ENCODE measurements at places on chromosomes 3 and 15.

DNA sequence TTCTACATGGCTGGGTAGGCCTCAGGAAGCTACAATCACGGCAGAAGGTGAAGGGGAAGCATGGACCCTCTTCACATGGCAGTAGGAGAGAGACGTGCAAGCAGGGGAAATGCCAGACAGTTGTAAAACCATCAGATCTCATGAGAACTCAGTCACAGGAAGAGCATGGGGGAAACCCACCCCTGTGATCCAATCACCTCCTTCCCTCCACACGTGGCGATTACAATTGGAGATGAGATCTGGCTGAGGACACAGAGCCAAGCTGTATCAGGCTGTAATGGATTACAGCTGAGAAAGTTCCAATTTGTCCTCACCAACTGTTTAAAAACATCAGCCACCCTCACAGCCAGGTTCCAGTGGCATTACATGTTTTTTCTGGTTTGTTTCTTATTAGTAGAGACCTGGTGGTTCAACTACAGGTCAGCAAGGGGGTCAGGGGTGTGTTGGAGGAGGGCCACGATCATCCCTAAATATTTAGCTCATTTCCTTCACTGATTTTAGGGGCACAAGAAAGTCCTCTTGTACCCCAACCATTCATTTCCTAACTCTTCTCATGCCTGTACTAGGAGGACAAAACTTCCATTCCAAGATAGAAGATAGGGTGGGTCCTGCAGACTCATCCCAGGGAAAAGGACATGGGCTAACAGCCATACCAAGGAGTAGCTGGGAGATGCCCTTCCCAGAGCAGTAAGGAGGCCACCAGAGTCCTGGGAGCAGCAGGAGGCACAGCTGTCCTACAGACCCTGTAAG, 54.4 kb downstream of the ANXA2 start:
- no peak for DNase-seq

DNA sequence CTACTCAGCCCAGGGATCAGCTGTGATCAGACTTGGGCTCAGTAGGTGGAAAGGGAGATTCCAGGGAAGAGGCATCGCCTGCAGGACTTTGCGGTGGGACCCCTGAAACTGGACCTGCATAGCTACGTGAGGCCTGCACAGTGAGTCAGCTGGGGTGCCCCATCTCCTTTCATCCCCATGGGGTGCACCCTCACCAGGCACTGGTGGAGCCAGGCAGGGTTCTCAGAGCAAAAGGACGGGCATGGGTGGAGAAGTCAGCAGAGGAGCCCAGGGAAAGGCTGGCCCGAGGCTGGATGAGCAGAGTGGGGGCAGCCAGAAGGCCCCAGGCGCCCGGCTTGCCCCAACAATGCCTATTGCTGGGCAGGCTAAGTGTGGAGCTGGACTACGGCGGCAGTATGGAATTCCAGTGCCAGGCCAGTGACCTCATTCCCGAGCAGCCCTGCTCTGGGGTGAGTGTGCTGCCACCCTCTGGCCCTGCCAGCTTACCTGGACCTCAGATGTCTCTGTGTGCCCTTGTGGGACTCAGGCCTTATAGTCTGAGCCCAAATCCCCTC, 19.7 kb downstream of the ACAA1 start:
- no peak for DNase-seq

DNA sequence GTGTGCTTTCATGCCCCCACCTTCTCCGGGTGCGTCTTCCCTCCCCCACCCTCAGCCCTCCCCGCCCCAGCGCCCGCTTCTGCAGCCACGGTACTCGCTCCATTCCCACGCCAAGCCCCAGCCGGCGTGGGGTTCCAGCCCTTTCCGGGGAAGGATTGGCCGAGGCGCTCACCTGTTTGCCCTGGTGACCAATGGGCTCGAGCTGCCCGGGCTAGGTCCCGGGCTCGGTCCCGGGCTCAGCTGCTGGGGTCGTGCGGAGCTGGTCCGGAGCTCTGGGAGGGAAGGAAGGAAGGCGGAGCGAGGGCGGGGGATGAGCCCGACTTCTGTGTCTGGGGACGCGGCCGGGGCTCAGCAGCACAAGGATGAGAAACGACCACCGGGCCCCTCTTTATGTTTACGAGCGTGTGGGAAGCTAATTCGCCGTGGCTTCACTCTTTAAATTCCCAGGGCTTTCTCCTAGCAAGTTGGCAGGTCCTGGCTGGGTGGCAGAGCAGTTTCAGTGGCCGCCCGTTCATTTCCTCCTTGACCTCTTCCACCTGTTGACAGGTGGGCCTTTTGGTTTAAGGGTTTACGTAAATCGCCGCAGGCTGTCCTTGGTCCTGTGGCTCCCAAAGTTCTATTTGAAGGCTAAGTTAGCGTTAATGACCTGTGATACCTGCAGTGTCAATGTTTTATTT, at the start of gene IGSF10:
Gene IGSF10 (minus strand): TSS at position 288 of the 677 bp plus-strand sequence. CDS start 2,352 bp downstream, outside the sequence.
- no peak for DNase-seq

DNA sequence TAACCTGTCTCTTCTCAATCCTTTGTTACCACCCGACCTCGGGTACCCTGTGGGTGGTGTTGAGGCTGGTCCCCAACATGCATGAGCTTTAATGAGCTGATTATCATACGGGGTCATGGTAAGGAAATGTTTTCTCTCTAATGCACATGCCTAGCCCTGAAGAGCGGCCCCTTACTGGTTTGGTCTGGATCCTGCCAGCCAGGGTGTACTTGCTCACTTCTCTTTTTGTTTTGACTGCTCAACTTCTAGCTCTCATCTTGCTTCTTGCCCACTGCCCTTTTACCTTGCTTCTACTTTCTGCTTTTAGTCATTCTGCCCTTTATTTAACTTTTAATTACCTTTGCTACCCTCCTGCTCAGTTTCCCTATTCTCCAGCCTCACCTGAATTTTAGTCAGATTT, 44.3 kb upstream of the ACAD9 start:
- DNase-seq, result no peak

DNA sequence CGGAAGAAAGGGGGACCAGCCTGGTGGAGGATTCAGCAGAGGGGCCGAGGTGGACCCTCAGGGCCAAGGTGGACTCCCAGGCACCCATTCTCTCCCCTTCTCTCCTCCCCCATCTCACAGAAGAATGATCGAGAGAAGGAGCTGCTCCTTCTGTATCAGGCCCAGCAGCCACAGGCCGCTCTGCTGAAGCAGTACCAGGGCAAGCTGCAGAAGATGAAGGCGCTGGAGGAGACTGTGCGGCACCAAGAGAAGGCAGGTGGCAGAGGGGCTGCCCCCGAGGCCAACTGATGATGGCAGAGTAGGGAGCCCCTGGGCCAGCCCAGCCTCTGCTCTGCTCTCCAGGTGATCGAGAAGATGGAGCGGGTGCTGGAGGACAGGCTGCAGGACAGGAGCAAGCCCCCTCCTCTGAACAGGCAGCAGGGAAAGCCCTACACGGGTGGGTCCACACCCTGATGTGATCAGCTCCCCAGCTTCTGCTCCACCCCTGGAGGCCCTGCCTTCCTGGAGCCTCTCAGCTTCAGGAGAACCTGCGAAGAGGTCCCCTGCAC, 36.5 kb downstream of the CYP11A1 start:
- DNase-seq, result no peak

DNA sequence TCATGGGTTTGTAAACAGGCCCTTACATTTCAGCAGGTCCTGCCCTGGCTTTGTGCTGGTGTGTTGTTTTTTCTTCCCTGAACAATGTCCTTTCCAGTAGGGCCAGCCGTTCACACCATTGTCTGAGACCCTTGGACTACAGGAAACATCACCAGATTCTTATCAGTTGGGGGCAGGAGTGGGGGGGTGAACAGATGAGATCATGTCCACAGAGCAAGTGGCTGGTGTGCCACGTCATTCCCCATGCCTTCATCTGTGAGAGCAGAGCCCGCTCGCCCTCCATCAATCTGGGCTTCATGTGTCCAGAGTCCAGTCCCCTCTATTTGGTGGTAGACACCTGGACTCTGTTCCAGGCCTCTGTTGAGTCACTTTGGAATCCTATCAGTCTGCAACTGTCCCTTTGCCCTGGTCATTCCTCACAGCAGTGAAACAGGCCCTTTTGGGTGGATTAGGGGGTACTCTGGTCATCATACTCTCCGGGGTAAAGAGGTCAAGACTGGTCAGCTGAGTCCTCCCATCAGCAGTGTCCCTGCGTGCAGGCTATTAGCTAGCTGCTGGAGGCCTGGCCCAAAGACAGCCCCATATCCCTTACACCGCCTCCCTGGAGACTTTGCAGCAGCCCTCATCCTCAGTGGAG, 15.0 kb downstream of the SEMA3G start:
- no peak for DNase-seq

GRCh38 chr15:52440414-52440813, 88.3 kb downstream of the MYO5A start:
- peak; percentile 4 for DNase-seq

DNA sequence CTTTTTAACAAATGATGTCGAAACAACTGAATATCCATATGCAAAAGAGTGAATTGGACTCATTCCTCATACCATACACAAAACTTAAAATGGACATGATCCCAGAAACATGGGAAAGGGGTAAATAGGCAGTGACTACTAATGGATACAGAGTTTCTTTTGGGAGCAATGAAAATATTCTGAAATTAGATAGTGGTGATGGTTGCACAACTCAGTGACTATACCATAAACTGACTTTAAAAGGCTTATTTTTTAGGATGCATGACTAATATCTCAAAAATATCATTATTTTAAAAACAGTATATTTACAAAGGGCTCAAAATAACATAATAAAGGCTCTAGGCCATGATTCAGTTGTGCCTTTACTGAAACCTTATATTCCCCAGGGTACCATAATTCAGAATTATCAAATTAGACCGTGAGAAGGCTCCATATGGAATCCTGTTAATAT, 16.3 kb upstream of the ATP13A3 start:
- DNase-seq, result no peak

- DNase-seq, result peak; percentile 17
Measured at GRCh38 chr15:77107531-77108355, 36.8 kb upstream of the TSPAN3 start.

DNA sequence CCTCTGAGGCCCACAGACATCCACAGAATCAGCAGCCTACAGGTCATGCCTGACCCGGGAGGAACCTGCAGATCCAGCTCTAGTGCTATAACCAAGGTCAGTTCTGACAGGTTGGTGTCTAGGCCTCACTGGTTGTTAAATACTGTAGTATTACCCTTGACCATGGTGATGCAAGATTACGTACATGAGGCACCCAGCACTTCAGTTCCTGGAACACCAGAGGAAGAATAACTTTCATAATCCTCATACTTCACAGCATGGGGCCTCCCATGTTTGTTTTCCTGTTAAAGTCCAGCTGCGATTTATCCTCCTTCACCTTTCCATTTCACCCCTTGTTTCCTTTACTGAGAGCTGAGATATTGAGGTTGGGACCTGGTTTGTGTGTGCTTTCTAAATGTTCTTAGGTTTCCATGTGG, 34.4 kb upstream of the GLCE start:
- DNase-seq, result no peak

DNA sequence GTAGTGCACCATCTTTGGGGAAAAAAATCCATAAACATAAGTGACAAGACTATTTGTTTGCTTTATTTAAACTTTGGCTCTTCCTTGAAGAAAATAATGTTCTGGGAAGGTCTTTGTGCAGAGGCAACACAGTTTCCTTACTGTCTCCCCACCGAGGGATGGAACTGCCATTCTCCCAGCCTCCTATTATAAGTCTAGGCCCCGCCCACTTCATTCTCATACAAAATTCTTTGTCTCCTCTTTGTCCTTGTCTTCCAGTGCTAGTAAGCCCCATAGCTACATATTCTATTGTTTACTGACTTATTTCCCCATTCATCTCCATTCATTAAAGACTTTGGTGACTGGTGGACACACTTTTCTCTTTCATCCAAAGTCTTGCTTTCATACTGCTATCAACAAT, 316.5 kb upstream of the ROBO2 start:
- DNase-seq, result no peak

- no peak for DNase-seq
Measured at GRCh38 chr15:91967935-91968606, 114.6 kb downstream of the SLCO3A1 start.

DNA sequence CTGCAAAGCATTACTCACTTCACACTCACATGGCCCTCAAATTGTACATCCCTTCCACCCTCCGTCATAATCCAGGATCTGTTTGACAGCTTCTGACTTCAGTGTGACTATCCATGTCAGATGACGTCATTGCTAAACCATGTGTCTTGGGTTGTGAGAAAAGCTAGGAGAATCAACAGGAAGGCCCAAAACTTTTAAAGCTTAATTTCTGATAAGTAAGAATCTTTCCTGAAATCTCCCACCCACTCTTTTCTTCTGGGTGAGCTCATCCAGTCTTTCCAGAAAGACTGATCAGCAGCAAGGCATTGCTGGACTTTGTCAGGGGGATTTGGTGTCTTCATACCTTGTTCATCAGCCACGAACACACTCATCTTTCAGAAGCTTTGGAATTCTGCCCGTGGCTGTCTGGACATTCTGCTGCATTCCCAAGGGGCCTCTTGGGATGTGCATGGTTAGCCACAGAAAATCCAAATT, 11.5 kb upstream of the LMCD1 start:
- no peak for DNase-seq

GRCh38 chr15:82018201-82018600, 27.6 kb downstream of the MEX3B start:
- no peak for DNase-seq

- DNase-seq, result no peak
Measured at GRCh38 chr15:89396723-89397652, 62.4 kb upstream of the POLG start.

DNA sequence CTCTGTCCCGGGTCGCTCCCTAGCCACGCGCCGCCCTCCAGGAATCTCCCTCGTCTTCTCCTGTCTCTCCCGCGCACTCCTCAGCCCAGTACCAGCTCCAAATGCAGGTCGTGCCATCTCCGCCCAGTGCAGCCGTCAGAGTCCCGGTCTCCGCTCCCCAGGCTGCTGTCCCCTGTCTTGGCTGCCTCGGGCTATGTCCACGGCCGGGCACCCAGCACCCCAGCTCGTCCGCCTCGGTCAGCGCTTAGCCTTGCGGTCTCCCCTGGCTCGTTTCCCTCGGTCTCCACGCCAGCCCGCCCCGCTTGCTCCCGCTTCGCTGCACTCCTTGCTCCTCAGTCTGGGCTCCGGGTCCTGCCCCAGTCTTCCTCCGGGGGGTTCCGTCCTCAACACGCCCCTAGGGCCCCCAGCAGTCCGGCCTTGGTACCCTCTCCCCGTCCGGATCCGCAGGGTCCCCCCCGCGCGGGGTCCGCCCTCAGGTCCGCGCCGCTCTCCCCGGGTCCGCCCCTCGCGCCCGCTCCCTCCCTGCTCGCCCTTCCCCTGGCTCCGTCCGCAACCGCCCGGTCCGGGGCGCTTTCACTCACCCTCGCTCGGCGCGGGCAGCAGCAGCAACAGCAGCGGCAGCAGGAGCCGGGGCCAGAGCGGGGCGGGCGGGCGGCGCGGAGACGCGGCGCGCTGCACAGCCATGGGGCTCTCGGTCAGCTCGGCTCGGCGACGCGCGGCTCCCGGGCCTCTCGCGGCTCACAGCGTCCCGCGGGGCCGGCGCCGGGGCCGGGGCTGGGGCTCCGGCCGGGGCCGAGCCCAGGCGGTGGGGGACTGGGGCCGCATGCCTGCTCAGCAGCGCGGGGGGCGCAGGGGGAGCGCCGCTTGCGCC, 462 bp downstream of the IGDCC3 start:
- no peak for DNase-seq

GRCh38 chr3:48565591-48566400, 2.2 kb upstream of the UCN2 start:
- no peak for DNase-seq

GRCh38 chr3:77254967-77255831, 215.3 kb downstream of the ROBO2 start:
- DNase-seq, result no peak

- no peak for DNase-seq
Measured at GRCh38 chr3:194800002-194800401, 114.3 kb downstream of the FAM43A start.
